ENCODE measurements at places on chromosomes 1 and 21.

DNA sequence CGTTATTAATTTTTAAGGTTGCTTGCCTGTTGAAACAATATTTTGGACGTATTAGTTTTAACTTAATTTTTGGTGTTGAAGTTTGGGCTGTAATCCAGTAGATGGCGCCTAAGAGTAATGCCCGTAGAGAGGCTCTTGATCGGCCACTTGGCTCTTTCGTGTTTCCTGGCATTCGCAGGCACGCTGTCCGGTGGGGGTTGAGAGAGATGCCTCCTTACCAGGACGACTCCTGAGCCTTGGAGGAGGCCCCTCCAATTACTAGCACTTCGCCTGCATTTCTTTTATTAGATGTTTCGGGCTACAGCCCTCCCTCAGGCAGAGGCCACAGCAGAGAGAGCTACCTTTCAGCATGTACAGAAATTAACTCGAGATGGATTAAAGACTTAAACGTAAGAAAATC lies 12.0 kb downstream of the OR2M4 start:
- no peak for DNase-seq

DNA sequence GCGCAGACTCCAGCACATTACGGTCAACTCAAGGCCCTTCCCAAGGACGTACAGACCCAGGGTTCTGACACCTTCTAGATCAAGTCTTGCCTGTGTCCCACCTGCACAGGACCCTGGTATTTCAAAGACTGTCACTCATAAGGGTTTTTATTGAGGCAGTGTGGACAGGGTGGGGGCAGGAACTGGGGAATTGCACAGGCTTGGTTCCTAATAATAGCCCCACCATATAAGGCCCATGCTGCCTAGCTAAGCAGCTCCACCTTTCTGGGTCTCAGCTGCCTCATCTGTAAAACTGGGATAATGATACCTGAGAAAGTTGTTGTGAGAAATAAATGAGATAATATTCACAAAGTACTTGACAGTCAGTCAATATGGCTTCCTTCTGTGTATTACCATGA lies 55.3 kb upstream of the PUM1 start:
- no peak for DNase-seq

DNA sequence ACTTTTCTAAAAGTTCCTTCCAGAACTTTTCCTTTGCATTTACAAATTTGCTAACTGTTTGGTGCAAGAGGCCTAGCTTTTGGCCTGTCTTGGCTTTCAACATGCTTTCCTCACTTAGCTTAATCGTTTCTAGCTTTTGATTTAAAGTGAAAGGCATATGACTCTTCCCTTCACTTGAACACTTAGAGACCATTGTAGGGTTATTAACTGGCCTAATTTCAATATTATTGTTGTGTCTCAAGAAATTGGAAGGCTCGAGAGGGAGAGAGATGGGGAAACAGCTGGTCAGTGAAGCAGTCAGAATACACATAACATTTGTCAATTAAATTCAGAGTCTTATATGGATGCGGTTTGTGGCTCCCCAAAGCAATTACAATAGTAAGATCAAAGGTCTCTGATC lies 63.0 kb upstream of the MPC2 start:
- no peak for DNase-seq

GRCh38 chr1:118160806-118161205 lies 24.2 kb downstream of the SPAG17 start:
- DNase-seq, result no peak

DNA sequence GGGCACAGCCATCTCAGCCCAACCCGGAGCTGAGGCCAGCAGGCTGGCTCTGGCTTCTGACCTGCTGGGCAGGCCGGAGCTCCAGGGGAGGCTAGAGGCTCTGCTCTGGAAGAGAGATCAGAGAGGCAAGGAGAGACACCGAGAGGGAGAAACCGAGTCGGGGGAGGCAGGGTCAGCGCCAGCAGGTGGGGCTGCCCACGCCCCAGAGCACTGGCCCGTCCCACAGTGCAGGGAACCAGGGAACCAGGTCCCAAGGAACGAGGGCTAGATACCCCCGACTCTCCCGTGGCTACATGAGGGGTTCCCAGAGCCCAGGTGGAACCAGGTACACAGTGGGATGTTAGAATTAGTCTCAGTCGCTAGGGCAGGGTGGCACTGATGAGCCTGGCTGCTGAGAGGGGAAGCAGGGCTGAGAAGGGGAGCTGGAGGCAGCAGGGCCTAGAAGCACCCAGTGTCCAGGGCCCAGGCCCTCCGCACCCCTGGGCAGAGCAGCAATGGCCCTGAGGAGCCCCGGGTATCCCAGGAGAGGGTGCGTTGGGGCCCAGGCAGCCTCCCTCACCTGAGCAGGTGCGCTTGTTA lies 2.1 kb downstream of the MASP2 start:
- no peak for DNase-seq

DNA sequence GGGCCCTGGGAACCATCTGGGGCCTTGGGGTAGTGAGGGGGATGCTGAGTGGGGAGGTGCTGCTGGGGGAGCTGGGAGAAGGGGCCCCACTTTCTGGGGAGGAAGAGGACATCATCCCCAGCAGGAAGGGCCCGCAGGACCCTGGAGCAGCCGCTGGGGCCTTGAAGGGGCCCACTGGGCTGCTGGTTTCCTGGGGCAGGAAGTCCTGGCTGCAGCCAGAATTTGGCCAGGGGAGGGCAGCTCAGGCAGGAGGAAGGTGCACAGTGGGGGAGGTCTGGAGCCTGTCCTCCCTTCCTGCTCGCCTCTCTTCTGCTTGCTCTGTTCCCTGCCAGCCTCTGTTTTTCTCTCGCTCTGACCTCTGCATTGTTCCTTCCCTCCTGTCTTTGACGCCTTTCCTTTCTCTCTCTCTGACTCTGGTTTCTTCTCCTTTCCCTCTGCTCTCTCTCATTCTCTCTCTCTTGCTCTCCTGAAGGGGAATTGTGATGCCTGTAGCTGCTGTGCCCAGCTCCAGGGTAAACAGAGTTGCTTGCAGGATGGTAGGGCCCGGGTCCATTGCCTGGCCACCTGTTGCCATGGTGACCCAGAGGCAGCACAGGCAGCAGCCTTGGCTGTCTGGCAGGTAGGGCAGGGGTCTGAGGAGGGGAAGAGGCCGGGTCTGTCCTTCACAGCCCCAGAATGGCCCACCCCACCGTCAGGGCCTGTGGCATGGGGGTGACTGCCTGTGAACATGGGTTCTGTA lies 23.9 kb downstream of the ACOT11 start:
- no peak for DNase-seq

DNA sequence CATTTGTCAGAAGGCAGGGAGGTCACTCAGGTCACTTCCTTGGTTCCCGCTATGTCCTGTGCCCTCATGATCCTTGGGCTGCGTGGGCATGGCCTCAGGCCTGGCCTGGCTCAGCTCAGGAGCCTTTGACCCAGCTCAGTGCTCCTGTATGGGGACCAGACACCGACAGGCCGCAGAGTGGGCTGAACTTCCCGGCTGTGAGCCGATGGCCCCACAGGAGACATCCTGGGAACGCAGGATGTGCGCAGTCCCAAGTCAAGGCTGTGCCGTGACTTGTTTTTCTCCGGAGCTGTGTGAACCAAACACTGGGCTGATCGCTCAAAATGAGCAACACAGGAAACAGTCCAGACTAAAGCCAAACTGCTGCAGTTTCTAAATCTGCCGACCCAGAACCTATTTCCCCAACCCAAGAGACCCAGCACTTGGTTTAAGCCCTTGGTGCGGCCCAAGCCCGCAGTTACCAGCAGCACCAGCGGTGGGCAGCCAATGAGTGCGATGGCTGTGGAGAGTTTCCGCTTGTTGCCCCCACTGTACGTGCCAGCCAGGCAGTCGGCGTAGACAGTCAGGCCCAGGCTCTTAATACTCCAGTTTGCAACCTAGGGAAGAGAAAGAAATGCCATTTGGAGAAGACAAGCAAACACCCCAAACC lies 92.3 kb upstream of the GCLM start:
- DNase-seq, result no peak

GRCh38 chr1:179080866-179081686 lies 794 bp upstream of the TOR3A start:
- no peak for DNase-seq

All from stimulated activated CD8-positive, alpha-beta memory T cell treated with anti-CD3 and anti-CD28 coated beads, Interleukin-4, amount 100 ng/mL, for 1 hour (primary cell).